ENCODE measurements at places on chromosomes 11 and 22. TPM values are rescaled to one million over a fixed set of nuclear protein-coding genes. Genes with fewer than 3 reads are reported as not detected.

DNA sequence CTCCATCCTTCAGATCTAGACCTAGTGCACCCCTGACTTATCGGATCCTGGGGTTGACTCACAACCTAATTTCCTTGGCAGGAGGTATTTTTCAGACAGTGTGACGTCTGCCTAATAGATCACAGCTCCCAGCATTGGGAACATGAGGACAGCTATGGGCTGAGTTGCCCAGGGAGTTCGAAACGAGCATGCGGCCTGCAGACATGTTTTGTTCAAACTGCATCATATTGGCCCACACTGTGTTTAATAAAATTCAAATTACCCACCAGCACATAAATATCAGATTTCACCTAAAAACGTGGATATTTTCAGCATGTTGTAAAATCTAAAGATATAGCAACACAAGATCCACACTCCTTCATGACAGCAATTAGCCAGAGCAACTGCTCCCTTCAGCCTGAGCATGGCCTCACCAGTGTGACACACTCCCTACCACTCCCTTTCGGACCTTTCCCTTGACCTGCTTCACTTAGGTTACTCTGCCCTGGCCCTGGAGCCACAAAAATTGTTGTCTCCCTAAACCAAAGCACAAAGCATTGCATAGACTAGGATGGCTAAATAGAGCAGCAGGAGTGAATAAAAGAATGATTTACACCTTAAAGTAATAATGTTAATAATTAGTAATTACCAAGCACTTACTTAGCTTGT is 53.6 kb upstream of the USP47 start:
- no peak for DNase-seq

DNA sequence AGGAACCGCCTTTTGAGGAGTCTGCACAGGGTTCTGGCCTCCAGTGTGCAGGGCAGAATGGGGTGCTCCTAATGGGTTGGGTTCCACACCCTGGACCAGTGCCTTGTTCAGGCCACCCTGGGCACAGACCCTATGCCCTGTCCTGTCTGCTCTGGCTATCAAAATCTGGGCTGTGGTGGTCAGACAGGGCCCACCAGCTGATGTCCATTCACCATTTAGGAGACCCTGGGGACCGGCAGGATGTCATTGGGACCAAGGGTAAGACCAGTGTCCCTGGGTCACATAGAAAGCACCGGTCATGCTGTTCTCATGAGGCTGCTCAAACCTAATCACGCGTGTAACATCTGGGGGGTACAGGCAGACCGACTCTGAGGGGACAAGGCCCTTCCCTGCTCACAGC is 37.3 kb downstream of the PARVG start:
- DNase-seq = no peak

- DNase-seq = no peak
Measured at GRCh38 chr11:27509908-27510307, 3.3 kb upstream of the LIN7C start.

MRGPRX3 gene
- total RNA-seq = not detected

DNA sequence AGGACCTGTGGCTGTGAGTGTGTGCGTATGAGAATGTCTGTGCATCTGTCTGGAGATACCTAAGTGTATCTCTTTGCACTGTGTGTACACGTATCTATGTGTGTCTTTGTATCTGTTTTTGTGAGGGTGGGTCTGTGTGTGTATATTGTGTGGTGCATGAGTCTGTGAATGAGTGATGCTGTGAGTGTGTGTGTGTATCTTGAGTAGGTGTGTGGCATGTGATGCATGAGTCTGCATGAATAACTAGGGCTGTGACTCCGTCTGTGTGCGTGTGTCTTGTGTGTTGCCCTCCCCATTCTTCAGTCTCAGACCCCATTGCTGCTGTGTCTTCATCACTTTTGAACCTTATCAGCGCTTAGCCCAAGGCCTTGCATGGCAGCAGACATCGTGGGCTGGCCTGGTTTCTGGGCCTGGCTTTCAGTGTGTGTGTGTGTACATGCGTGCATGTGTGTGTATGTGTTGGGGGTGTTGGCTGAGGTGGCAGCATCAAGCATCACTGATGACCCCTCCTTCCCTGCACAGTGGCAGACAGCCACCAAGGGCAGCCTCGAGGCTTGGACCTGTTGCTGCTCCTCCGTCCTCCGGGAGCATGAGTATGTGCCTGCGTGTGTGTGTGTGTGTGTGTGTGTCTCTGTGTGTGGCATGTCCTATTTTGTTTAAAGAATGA is 1.4 kb downstream of the SGSM1 start:
- no peak for DNase-seq

DNA sequence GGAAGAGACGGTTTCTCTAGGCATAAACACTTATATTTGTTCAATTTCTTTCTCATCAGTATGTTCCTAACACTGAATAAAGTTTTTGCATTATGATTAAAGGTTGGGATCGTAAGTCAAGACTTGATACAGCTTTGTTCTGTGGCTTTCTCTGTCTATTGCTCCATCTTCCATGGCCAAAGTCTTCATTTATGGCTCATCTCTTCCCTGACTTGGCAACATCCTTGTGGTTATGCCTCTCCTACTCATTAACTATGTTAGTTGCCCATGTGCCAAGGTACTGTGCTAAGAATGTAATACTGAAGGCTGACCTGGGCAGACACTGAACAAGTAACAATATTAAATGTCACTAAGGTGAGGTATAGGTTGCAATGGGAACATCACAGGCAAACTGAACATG is 1.6 kb upstream of the ACCSL start:
- DNase-seq = no peak

DNA sequence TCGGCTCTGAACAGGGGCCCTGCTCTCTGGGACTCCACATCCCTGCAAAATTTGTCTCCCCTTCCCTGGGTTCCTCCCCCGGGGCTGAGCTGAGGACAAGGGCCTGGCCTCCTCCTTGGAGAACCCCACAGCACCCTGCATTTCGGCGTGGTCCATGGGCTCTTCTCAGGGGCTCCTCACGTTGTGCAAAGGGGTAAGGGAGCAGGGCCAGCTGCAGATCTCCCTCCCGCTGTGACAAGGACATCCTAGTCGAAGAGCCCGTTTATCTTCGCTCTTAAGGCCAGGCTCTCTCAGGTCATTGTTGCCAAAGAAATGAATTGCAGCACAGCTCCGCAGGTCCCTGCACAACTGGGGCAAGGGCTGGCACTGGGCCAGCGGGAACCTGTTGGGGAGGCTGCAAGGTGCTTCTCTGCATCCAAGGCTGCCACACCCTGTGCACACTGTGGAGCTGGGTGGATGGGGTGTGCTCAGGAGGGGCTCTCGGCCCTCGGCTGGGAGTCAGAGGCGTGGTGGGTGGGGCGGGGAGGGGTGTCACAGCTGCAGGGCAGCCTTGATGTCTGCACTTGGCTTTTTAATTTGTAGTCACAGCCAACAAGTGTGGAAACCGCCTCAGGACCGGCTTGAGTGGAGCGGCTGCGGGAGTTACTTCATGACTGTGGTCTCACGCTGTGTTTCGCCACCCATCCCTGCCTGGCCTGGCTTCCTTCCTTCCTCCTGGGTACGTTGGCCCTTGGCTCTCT is 26.6 kb upstream of the SEPTIN5 start:
- DNase-seq = no peak

DNA sequence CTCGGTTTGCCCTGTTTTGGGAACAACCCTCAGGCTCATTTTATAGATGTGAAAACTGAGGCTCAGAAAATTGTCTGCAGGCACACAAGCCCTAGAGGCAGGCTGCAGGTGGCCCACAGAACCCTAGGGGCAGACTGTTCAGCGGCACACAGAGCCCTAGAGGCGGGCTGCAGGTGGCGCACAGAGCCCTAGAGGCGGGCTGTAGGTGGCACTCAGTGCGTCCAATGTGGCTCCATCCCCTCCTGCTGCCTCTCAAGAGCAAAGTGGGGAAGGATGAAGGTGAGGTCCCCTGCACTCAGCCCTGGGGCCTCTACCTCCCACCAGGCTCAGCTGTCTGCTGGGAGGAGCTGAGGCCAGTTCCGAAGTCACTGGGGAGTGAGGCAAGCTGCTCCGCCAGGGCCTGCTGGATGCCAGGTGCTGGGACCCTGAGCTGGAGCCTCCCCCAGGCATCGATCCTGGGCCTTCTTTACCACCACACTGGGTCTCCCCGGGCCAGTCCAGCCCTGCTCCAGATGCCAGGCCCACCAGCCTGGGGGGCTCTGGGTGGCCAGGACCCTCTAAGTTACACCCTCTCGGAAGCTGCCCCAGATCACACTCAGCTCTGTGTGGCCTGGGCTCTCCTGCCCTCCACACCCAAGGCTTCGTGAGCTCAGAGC is 2.3 kb downstream of the ACY3 start:
- DNase-seq = no peak

TIGD3 gene
- 2.2 TPM for total RNA-seq

GRCh38 chr11:74717221-74717969 is 13.8 kb downstream of the CHRDL2 start:
- DNase-seq = no peak

DNA sequence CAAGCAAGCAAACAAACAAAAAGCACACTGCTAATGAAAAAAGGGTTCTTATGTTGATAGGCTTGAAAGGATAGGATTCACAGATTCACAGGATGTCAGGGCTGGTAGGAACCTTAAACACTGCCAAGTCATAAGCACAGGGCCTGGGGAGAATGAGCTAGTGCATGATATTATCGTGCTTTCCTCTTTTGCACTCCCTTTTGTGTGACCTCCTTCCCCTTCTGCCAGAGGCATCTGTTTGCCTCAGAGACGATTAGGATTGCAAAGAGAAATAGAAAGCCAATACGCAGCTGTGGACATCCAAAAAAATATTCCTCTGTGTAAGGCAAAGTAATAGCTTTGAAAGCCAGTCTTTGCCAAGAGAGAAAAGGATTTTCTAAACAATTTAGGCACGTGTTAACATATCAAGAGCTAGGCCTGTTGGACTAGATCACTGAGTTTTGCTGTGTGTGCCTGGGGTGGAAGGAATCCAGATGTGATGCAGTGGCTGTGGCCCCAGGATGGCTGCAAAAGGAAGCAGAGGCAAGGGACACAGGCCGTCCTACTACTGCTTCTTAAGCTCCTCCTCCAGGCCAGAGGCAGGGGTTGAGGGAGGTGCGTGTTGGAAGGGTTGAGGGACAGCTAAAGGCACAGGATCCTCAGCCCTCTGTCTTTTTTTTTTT is 30.6 kb downstream of the MCHR1 start:
- no peak for DNase-seq

AIFM3 gene
- 0.56 TPM for total RNA-seq

- DNase-seq = no peak
Measured at GRCh38 chr11:113278925-113279324, 35.5 kb upstream of the TTC12 start.
